Stimulated activated CD8-positive, alpha-beta memory T cell treated with anti-CD3 and anti-CD28 coated beads, Interleukin-4, amount 100 ng/mL, for 24 hours (primary cell): ENCODE measurements at places on chromosomes 12 and 14.
A peak's percentile ranks its signal among the peaks of the same experiment; 100 is the strongest.

DNA sequence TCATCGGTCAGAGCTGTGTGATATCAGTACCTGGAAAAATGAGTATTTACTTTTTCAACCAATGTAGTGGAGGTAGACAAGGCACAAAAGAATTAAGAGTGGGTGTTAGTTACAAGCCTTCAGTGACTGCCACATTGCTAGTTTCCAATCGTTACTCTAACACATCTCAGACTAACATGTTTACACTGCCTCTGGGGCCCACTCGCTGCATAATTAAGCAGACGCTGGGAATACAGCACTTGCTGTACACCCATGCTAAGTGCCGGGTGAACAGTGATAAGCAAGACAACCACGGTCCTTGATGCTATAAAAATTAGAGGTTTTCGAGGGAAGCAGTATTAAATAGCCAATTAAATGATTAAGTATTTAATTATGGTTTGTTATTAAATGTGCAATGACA lies 1147.6 kb downstream of the AACS start:
- no peak for DNase-seq

GRCh38 chr12:114030451-114030850 lies 64.3 kb upstream of the RBM19 start:
- no peak for DNase-seq

DNA sequence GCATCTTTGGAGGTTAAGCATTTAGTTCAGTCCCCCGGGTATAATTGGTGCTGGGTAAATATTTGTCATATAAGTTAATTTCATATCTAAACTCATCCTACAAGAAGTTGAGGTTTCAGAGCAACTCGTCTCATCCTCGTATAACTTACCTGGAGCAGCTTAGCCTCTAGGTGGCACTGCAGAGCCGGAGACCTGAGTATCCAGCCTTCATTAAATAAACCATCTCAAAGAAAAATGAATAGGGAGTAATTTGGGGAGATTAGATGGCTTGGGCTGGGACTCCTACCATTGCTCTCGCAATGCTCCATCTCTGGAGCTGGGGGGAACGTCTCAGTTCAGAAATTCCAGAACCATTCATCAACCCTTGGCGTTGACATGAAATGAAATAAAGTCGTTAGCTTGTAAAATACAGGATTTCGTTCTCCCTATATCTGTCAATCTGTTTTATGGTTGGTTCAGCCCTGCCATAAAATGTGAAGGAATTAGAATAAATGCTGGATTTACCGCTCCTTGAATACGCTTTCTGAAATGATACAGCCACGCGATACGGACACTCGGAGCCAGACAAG lies 122.9 kb upstream of the TMEM132D start:
- peak; percentile 1 for DNase-seq

DNA sequence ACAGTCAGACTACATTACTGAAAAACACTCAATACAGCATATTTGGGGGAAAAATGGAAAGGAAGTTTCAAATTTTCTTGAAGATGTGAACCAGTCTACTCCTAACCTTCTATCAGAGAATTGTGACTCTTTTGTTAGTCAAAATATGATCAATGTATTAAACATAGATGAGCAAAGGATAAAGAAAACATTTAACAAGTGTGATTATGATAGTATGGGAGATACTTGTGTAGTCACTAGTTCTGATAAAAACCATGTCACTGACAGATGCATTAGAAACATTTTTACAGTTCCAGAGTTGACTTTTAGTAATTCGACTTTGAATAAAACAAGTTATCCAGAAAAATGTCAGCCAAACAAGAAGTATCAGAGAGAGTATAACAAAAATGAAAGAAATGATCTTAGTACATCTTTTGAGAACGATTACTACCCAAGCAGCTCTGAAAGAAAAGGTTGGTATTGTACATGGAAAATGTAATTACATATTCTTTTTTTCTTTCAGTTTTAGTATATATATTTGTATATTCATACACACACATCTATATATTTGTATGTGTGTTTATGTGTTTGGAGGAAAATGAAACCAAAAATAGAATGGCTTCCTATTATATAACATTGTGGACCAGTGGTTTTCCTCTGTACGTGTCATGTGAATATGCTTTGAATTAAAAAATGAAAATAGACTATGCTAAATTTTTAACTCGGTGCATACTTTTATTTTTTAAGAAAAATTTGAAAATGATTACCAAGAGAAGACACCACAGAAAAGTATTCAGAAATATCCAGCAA lies 63.3 kb upstream of the ABCD2 start:
- DNase-seq, result no peak

- DNase-seq, result no peak
These were observed 125.3 kb upstream of the PRMT8 start for GRCh38 chr12:3365463-3366411.

GRCh38 chr14:97442363-97442762 lies 645.2 kb downstream of the VRK1 start:
- DNase-seq, result no peak

DNA sequence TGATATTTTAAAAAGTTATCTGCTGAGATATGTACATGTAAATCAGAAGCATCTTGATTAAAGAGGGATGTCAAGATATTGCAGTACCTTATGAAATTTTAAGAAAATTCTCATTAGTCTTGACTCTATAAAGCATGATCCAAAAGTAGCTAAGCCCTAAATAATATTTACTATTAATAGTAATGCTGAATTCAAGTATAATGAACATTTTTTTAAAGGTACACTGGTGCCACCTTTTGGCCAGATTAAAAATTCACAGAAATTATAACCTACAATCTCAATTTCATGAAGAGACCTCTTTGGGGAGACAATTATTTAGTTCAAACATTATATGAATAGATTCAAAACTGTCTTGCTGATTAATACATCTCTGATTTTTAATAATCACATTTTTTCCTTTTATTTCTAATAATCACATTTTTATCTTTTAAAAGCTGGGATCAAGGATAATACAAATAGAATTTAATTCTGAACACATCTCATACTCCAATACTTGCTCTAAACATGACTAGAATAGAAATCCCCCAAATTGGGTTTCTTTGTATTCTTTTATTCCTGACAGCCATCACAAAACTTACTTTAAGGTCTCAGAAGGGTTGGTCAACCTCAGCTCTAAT lies 13.4 kb downstream of the AKAP5 start:
- DNase-seq, result no peak

GRCh38 chr14:93905623-93906022 lies 21.5 kb upstream of the FAM181A start:
- no peak for DNase-seq

GRCh38 chr14:77903221-77903620 lies 103.3 kb downstream of the ADCK1 start:
- DNase-seq, result no peak

DNA sequence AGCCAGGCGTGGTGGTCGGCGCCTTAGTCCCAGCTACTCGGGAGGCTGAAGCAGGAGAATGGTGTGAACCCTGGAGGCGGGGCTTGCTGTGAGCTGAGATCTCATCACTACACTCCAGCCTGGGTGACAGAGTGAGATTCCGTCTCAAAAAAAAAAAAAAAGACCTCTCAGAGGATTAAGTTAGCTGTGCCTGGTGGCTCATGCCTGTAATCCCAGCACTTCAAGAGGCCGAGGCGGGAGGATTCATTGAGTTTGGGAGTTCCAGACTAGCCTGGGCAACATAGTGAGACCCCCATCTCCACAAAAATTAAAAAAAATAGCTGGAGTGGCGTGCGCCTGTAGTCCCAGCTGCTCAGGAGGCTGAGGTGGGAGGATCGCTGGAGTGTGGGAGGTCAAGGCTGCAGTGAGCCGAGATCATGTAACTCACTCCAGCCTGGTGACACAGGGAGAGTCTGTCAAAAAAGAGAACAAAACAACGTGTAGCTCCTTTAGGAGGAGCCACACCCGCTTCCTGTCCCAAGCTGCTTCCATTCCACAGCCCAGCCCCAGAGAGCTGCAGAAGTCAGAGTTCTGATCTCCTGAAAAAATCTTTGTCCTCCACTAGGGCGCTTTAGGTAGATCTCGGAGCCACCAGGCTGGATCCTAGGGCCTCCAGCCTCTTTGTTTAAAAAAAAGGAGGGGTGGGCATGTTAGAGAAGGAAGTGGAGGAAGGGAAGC lies 11.5 kb upstream of the ULK1 start:
- DNase-seq, result no peak

DNA sequence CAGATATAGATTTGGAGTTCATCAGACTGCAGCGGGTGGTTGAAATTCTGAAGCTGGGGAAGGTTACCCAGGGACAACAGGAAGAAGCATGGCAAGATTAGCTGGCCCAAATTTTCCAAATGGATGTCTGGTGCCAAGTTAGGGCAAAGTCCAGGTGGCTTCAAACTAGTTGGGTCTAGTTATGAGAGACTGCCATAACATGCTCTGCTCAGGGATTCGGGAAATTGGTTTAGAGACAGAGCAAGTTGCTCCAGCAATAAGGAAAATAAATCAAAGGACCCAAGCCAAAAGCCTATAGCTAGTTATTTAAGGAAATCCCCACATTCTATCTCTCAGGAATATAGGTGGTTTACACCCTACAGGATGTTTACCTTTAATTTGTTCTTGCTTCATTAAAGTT lies 125.7 kb upstream of the BTG1 start:
- DNase-seq, result no peak

DNA sequence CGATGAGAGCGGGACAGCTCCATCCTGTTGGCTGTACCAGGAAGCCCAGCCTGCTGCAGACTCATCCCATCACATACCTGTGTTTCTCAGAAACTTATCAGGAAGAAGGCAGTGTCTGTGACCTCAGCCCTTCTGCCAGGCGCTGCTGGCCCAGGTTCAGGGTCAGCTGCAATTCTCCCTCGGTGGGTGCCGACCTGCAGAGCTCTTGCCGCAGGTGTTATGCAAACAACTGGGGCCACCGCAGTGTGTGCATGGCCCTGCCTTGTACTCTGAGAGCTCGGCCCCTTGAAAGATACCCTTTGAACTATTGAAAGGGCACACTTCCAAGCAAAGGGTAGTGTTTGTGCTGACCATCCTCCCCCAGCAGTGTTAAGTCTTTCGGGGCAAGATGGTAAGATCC lies 322.2 kb upstream of the DIO3 start:
- no peak for DNase-seq

DNA sequence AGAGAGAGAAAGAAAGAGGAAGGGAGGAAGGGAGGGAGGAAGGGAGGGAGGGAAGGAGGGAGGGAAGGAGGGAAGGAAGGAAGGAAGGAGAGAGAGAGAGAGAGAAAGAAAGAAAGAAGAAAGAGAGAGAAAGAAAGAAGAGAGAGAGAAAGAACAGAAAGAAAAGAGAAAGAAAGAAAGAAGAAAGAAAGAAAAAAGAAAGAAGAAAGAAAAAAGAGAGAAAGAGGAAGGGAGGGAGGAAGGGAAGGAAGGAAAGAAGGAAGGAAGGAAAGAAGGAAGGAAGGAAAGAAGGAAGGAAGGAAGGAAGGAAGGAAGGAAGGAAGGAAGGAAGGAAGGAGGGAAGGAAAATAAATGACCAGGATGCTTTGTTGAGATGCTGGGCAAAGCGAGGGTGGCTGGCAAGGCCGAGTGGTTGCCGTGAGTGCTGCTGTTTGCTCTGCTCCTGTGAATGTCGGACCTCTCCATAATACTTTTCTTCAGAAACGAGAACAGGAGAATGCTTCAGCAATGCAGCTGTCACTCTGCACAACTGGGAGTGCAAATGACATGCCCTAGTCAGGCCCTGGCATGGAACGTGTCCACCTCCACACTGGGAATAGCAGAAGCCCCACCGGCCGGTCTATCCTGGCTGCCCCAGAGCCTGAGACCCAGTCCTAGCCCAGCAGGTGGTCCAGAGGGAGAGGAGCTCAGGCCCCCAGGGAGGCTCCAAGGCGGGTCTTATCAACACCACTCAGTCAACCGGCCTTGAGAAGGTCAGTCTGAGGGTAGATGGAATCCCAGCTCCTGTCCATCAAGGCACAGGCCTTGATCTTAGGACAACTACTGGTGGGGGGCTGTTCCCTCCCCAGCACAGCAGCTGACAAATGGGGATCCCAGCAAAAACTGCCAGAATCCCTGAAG lies 25.1 kb upstream of the EIF5 start:
- no peak for DNase-seq

DNA sequence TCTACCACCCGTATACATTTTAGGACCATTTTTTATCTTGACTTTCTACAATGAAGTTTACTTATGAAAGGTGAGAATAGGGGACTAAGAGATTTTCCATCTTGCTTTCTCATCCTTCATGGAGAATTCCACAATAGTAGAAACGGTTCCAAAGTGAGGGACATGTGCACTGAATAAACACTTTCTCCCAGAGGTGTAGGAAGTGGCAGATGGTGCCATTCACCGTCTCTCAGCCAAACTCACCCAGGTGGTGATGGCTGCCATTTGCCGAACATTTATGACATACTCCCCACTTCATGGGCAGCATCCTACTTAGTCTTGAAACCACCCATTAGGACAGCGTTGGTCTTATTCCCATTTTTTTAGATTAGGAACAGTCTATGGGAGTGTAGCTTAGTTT lies 540.5 kb downstream of the DIO2 start:
- no peak for DNase-seq

DNA sequence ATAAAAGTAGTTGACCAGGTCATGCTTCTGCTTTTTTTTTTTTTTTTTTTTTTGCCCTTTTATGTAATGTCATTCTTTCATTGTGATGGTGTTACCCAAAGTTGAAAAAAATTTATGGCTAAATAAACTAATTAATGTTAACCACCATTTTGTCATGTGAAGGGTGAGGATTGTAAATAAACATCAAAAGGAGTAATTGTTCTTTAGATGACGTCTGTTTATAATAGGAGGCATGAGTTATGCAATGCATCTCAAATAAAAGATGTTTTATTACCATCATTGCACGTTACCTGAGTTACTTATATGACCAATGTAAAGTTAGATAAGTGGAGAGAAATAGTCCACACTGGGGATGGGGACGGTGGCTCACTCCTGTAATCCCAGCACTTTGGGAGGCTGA lies 349.9 kb upstream of the PDE3A start:
- DNase-seq, result no peak

DNA sequence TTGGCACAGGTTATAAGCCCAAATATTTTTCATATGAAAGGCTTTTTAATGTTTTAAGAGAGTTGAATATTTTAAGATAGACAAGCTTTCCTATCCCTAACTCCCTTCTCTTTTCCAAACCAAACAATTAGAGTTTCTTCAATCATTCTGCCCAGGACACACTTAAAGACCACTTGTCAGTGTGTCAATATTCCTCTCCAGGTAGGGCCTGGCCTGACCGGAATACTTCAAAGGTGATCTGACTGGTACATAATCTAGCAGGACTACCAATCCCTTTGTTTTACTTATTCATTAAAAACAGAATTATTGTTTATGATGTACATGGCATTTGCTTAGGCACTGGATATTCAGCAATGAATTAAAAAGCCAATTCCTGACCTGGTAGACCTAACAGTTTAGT lies 24.2 kb upstream of the SNRPF start:
- no peak for DNase-seq

GRCh38 chr14:96978525-96979272 lies 181.5 kb downstream of the VRK1 start:
- DNase-seq, result no peak

GRCh38 chr12:122999196-122999946 lies 18.9 kb downstream of the ARL6IP4 start:
- no peak for DNase-seq

DNA sequence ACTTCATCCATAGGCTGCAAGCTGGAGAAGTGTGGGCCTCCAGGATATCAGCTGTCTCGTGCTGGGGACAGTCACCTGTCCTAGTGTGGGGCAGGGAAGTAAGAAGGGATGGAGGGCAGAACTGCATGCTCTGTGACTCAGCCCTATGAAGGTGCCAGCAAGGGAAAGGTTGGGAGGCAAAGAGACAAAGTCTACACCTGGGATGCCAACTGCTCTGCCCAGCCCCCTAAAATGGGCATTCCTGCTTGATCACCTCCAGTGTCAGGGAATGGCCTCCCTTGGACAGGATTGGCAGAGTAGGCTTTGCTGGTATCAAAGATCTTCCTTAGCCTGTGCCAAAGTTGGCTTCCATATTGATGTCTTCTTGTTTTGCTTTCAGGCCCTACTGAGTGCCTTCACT lies 335.0 kb downstream of the BCL11B start:
- DNase-seq, result no peak

GRCh38 chr14:68525516-68525915 lies 267.4 kb downstream of the ZFP36L1 start:
- DNase-seq, result no peak
